ENCODE measurements at places on chromosomes 2 and 18.

DNA sequence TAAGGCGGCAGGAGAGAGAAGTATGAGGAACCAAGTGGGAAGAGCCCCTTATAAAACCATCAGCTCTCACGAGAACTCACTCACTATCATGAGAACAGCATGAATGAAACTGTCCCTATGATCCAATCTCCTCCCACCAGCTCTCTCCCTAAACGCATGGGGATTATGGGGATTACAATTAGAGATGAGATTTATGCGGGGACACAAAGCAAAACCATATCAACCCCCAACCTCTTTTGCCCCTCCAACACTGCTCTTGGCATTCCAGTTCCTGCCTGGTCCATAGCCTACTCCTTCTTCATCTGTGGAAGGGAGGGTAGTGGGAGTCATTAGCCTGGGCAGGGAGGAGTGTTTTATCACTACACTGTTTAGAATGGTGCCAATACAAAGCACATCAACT lies 1.4 kb upstream of the EHD3 start:
- no peak for DNase-seq

- DNase-seq, result no peak
Measured at GRCh38 chr2:154963511-154963910, 265.0 kb downstream of the KCNJ3 start.

DNA sequence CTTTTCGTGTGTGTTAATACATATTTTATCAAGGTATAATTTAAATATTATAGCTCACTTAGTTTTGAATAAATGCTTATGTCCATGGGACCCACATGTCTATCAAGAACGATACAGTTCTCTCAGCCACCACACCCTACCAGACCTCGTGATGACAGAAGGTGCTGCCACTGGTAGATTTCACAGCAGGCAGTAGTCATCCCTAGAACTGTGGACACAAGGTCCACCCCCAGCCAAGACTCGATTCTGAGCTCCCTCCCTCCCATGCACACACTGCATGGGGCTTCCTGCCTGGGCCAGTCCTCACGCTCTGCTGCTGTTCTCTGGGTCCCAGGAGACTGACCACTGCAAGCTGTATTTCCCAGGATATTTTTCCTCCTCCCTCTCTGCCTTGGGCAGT lies 26.5 kb upstream of the CREB1 start:
- no peak for DNase-seq

DNA sequence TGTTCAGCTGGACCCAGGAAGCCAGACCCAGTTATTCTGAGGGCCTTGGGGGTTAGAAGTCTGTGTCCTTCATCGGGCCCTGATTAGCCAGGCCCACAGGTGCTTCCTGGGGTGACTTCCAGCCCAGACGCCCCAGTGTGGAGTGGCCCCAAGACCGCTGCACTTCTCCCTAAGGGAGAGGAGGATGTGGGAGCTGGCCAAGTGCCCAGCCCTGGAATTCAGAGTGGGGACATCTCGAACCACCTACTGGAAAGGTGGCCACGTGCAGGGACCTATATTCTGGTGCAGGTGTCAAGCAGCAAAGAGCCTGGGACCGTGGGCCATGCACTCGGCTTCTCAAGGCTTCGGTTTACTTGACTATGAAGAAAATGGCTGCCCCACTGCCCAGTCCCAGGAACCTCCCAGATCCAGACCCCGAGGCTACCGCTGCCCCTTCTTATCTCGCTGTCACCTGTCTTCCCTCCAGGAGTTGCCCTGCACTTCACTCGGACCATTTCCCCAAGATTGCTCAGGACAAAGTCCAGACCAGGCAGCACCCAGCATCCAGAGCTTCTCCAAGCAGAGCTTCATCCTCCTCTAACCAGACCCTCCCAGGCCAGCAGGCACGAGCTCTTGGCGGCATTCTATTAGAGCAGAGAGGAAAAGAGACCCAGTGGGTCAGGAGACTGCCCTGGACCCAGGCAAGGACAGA lies 142.8 kb upstream of the ID2 start:
- DNase-seq, result no peak

DNA sequence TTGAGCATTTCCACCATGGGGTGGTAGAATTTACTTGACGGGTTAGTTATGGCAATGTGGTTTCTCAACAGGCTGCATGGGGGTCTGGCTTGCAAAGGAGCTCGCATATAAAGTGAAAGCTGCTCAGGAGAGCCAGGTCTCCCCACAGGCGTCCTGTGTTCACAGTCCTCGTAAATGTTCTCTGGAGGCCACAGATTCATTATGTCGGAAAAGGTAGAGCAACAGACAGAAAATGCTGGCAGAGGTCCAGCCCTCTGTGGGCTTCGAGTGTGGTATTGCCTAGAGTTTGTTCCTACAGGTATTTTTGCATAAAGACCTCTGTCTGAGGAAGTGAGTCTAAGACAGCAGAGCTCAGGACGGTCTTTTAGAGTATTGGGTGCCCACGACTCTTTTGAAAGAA lies 96.4 kb downstream of the CDCA7 start:
- DNase-seq, result peak; percentile 32

GRCh38 chr2:162320864-162321517 lies 2.5 kb upstream of the IFIH1 start:
- no peak for DNase-seq

DNA sequence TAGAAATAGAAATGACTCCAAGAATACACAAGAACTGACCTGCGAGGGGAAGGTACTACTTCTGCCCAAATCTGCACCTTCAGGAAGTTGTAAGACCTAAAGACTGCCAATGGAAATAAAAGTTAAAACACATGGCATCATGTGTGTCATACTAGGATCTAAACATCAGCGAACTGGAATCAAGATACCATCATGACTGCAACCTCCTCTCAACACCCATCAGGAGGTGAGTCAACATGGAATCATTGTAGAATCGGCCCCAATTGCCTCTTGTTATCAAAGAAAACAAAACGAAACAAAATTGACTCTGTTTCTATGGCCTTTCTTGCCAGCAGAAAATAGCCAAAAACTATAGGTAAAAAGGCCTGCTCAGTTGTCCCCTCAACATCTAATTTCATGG lies 15.1 kb downstream of the RDH14 start:
- peak; percentile 38 for DNase-seq

DNA sequence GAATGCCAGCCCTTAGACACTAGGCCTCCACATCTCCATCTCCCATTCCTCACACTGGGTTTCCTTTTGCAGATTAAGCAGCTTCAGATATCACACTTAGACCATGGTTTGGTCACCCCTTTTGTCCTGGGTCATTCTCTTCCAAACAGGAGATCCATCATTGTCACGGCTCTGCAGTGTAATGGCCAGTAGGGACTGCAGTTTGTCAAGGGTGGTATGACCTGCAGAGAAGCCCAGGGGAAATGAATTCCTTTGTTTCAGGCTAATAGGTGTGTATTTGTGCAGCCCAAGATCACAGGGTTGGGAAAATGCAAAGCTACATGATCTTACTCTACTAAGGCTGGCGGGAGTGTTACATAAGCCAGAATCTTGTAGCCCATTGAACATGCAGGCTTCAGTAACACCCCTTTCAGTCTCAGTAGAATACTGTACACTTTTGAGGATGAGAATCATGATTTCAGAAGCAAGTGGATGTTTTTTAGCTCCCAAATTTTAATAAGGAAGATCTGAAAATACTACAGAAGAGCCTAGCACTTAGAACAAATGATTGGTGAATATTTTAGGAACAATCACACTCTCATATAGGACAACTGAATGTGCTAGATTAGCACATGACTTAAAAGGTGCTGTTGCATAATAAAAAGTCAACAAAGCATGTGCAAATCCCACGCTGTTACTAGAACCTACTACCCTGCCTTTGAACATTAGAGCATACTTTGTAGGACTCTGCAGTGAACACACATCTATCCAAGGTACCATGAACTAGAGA lies 24.0 kb upstream of the LPIN1 start:
- DNase-seq, result no peak
